Activated CD4-positive, alpha-beta T cell treated with anti-CD3 and anti-CD28 coated beads for 4 hours (primary cell): ENCODE measurements at places on chromosomes 6 and 20.

DNA sequence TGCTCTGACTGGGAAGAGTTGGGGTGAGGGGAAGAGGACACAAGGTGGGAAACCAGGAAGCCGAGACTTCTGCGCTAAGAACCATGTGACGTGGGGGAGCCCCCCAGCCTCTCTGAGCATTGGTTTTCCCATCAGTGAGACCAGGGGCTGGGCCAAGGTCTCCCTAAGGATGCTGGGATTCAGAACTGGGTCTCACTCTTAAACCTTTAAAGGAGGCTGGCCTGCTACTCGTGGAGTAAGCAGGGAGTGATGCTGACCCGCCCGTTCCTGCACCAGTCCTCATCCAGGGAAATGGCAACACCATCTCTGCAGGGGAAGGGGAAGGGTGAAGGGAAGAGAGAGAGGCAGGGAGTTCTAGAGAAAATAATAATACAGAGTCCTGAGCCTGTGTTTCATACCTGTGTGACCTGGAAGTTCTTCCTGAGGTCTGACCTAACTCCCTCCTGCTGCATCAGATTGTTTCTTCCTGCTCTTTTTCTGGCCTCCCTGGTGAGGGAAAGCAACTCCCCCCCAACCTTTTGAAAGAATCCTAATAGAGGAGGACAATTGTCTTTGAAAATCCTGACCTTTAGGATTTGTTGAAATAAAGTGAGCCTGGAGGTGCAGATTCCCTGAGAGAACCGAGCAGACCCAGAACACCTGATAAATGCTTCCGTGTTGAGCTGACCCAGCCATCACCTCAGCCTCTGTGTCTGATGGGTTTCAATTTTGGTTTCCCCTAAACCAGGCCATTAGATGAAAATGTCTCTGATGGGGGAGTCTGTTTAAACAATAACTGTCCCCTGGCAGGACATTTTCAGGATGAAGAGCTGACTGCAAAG is 3.0 kb upstream of the GRM4 start:
- no peak for DNase-seq

DNA sequence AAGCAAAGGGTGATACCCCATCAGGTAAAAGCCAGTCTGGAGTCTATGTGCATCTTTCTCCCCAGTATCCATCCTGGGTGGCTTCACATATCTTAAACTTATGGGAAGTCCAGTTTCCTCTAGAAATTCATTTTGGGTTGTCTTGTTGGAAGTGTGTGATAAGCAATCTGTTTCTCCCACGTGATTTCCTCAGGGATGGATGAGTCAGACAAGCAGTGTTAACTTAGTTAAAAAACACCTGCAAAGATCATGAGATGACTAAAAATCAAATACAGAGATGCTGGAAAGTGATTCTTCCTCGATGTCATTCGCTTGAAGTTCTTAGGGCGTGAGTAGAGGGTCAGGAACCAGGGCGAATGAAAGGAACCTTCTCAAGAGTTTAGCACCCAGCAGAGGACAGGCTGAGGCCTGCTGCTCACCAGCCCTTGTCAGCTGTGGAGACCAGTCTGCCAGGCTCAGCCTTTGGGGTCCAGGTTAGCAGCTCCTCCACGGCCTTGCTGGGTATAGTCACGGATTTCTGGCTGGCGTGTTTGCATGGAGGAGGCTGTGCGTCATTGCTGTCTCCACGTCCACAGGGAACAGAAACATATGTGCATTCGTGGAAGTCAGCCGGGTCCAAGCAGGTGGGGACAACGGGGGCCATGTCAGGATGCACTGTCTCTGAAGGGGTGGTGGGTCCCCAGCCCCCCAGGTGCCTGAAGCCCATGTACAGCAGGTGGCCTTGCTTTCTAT is 2.8 kb upstream of the PNPLA1 start:
- no peak for DNase-seq

DNA sequence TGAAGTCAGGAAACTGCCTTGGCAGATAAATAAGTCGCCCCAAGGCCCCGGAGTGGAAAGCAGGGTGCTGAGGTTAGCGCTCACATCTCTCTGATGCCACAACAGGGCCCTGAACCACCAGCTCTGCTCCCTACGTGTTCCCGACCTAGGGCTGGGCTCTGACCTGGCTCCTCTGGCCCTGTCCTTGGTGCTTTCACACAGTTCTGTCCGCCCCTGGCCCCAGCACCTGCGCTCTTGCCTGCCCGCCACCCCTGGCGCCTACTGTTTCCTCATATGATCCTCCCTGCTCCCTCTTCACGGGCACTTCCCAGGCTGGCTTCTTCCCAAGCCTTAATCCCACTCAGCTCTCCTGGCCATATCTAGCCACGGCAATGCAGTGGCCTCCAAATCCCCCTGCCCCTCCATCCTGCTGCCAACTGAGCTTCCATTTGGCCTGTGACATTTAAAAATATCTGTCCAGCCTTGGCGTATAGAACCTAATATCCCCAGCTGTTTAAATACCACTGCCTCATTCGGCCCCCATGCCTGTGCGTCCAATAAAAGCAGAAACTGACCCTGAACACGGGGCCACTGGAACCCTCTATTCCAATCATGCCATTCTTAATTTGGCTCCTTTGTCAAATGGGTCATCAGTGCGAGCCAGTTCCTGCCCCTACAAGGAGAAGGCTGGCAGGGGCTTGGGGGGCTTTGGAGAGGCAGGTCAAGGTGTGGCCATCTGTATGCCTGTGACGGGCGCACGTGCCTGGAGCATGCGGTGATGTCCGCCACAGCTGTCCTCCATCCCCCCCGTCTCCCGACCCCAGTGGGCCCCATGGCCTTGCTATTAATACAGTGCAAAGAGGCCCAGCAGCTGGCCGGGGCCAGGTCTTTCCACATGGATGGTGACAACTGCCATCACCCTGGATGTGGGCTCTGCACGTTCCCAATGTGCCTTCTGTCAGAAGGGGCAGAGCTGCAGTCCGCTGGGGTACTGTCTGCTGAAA is 27.7 kb downstream of the GNAS-AS1 start:
- no peak for DNase-seq

GRCh38 chr6:56372406-56372995 is 125.1 kb upstream of the COL21A1 start:
- no peak for DNase-seq

DNA sequence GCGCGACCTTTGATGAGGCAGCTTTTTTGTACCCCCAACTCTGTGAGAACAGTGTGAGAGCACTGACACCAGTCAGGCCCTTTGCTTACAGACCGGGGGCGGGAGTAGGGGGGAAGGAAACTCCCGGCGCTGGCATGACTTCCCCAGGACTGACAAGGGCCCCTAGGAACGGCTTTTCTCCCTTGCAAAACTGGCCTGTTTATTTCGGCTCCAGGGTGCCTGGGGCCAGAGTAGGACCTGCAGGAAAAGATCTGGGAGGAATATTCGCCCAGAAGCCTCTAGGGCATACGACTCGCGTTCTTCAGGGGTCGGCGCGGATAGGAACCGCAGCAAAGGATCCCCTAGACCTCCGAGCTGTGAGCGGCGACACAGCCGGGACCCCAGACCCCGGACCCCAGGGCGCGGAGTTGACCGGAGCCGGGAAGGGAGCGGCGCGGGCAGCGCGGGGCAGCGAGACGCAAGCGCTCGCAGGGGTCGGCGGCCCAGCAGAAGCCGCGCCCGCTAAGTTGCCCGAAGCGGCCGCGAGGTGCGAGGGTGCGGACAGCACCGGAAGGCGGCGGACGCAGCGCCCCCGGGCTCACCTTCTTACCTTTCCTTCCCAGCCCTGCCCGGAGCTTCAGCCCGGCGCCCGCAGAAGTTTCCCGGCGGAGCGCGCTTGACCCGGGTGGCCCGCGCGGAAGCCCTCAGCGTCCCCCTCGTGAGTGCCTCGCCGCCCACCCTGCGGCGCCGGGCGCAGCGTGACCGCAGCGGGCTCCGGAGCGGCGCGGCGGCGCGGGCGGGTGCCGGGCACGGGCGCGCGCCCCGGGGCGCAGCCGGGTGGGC is at the start of gene POPDC3:
POPDC3 (minus strand) TSS at position 771 of the 822 bp plus-strand sequence. CDS start 18,105 bp downstream, outside the sequence.
- no peak for DNase-seq

GRCh38 chr6:15526212-15526701 is 136.6 kb downstream of the DTNBP1 start:
- no peak for DNase-seq

GRCh38 chr20:57959018-57959417 is 249.2 kb upstream of the PMEPA1 start:
- no peak for DNase-seq

GRCh38 chr20:24633521-24633920 is 164.1 kb downstream of the SYNDIG1 start:
- DNase-seq: no peak

DNA sequence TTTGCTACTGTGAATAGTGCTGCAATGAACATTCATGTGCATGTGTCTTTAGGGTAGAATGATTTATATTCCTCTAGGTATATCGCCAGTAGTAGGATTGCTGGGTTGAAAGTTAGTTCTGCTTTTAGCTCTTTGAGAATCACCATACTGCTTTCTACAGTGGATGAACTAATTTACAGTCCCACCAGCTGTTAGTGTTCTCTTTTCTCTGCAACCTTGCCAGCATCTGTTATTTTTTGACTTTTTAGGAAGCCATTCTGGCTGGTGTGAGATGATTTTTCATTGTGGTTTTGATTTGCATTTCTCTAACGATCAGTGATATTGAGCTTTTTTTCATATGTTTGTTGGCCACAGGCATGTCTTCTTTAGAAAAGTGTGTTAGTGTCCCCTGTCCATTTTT is 40.0 kb downstream of the PLG start:
- DNase-seq: no peak

DNA sequence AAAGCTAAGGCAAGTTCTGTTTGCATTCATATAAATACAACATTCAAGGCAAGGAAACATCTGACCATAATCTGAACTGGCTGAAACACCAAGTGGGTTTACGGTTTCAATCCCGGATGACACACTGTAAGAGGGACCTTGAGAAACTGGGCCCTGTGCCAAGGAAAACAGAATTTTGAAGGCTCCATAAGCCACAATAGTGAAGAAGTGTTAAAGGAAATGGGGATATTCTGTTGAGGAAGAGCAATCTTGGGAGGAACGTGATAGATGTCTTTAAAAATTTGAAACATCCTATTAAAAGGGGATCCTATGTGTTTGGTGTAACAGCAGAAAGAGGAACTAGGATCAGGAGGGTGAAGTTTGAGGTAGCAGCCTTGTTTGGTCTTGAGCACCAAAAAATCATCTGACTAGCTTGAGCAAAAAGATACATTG is 82.4 kb upstream of the TAB2 start:
- no peak for DNase-seq

- no peak for DNase-seq
These were observed 32.8 kb upstream of the SPTLC3 start for GRCh38 chr20:12975833-12976608.

DNA sequence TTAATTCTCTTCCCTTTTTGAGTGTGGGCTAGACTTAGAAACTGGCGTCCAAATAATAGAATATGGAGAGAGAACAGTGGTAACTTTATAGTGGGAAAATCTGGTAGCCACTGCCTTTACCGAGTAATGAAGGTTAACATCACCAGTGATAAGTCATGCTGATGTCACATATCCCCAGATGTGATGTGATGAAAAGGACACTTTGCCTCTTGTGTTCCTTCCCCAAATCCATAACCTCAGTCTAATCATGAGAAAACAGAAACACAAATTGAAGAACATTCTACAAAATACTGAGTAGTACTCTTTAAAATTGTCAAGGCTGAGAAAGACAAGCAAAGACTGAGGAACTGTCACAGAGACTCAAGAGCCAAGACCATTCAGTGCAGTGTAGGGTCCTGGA is 17.8 kb downstream of the ANKS1A start:
- DNase-seq: no peak

- no peak for DNase-seq
These were observed 81.0 kb downstream of the NDUFAF5 start for GRCh38 chr20:13865791-13866351.

DNA sequence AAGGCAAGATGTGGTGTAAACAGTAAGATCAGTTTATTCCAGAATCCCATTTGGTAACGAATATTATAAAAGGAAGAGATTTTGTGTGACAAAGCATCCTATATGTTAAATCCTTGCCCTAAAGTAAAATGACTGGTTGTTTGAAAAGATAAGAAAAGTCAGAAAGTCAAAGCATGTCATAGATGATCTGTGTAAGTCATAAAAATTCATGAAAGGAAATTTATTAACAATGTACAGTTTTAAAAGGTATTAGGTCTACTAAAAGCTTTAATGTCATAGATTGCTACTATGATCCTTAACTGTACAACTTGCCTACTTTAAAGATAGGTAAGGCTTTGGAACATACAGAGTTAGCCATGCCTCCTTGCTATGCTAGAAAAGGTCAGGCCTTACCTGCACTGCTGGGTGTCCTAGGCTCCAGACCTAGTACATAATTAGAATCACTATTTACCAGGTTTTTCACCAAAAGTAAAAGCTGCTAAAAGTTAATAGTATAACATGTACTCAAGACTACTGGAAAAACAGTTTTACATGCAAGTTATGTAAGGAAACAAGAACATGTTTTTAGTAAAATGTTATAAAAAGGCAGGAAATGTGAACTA is 1090.1 kb upstream of the ADGRB3 start:
- DNase-seq: no peak

GRCh38 chr6:157155804-157156203 is 167.5 kb downstream of the TMEM242 start:
- DNase-seq: no peak

- no peak for DNase-seq
These were observed 165.1 kb downstream of the ARID1B start for GRCh38 chr6:156942266-156942665.
